ENCODE measurements at places on chromosomes 3 and 15.

DNA sequence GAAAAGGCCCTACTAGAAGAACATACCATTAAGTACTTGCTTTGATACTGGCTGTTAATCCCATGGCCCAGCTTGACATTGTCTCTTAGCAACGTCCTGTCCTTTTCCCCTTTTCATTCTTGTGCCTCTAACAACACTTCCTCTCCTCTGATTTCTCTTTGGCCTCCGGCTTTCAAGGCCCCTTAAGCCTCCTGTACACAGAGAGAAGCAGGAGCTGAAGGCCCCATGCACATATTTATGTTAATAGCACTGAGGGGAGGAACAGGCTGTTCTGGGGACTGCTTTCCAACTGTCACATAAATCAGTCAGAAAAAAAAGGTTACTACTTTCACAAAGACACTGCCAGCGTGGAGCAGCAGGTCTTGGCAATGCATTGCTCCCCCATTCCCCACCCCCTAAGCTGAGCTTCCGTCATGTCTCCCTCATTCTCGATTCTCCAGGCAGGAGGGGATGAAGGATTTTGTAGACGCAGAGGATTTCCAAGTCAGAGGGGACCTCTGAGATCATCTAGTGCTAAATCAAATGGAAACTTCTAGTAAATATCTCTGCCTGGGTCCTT is 257.4 kb upstream of the ADAMTS9 start:
- DNase-seq, result peak; percentile 74

- DNase-seq, result no peak
These were observed 397.7 kb downstream of the DIPK2A start for GRCh38 chr3:144369129-144369879.

DNA sequence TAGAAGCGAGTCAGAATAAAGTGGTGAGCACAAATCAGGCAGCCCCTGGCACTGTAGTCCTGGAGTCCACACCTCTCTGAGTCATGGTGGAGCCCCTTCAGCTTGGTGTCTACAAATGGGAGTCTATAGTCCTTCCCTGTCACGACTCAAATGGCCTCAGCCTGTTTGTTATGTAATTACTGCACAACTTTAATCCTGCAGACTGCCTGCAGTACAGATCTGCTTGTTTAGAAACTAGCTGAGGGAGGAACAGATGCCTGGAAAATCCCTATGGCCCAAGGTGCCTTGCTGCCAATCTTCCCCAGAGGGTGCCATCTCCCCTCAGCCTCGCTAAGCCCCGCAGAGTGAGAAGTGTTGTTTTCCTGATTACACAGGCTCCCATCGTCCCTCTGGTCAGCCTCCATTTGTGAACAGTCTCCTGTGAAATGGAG is 3.9 kb upstream of the CXCR6 start:
- DNase-seq, result no peak

DNA sequence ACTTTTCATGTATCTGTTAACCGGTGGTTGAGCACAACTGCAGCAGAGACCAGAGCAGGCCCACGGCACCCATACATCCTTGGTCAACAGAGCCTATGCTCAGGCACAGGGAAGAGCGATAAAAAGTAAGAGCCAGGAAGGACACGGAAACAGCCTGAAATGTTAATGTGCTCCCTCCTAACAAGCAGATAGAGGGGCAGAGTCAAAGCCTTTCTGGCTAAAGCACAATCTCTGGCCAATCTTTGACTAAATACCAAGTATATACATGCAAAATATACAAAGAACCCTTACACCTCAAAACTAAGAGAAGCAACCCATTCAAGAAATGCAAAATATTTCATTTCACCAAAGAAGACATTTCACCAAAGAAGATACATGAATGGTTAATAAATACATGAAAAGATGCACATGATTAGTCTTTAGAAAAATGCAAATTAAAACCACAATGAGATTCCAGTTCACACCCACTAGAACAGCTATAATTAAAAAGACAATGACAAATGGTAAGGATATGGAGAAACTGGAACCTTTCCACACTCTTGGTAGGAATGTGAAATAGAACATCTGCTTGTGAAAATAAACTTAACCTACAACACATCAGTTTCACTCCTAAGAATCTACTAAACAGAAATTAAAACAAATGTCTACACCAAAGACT is 88.0 kb downstream of the OSBPL10 start:
- DNase-seq, result no peak

- no peak for DNase-seq
These were observed 75.1 kb upstream of the FBN1 start for GRCh38 chr15:48720646-48721045.
